ENCODE measurements at places on chromosomes 4 and X.

DNA sequence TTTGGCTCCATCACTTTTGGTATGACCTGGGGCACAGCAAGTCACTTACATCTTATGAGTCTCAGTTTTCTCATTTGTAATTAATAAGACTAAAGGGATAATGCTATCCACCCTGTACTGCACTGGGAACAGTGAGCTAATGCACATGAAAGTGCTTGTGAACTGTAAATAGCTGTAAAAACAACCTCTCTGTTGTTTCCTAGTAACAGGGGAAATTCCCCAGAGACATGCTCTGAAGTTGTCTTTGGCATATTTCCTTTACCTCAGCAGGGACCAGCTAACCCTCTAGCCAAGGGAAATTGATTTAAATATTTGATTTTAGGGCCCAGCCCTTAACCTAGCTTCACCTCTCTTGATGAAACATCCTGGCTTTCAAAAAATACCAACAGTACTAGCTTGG lies 6.1 kb upstream of the CYSLTR1 start:
- no peak for DNase-seq

- no peak for DNase-seq
Measured at GRCh38 chr4:37876156-37876555, 14.7 kb upstream of the TBC1D1 start.

GRCh38 chrX:43870758-43871419 lies 11.4 kb downstream of the MAOB start:
- DNase-seq = no peak

GRCh38 chr4:5460106-5460801 lies 248.1 kb downstream of the EVC2 start:
- no peak for DNase-seq

DNA sequence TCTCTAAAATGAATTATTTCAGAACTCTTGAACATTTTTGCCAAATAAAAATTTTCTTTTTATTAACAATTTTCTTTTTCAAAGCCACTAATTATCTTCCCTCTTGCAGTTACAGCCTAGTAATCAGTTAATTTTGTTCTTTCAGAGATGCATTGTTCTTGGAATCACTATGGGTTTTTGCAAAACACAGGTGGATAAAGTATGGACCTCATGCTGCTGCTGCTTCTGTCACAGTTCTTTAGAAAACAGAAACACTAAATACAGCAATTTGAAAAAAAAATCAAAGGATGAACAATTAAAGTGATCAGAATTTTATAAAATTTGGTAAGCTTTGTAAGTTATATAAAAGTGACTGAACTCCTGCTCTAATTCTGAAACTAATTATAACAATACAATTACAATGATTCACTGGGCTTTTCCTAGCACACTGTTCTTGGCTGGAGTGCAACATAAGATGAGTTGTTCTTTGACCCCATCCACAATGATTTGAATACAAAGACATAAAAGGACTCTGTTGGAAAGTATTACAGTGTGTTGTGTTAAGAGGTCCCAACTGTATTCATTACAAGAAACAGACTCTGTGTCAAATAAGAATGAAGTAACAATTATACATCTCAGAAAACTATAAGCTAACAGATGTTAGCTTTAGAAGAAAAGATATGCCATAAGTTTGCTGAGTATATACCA lies 59.4 kb upstream of the GK2 start:
- DNase-seq = no peak

DNA sequence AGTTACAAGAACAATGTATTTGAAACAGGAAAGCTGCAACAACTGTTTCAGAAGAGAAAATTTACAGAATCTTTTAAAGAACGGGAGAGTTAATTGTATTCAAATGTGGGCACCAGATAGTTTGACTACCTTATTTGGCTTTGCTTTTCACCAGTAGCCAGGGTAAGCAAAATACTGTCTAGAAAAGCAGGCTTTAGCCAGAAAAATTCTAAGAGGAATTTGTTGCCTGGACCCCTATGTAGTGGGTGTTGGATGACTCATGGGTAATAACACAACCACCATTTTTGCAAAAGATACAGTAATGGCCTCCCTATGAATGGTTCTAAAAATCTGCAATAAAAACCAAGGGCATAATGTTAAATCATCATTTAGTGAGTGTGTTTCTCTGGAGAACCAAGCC lies 233.4 kb upstream of the ANXA3 start:
- no peak for DNase-seq

DNA sequence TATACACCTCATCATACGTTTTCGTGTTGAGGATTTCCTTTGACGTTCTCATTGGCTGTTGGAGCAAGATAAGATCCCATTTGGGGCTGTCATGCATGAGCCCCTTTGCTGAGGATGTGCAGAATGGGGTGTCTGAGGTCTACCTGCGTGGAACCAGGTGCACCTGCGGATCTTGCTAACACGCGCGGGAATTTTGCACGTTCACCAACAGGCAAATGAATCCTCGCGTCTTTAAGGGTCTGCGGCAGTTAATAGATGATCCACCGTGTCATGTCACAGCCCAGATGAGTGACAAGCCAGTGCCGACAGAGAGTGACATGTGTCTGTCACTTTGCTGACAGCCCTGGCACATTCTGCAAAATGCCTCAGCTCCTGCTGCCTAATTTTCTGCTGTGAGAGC lies 56.3 kb upstream of the SHOX start:
- no peak for DNase-seq

- DNase-seq = no peak
Measured at GRCh38 chr4:53361451-53361850, 4.4 kb downstream of the SCFD2 start.

- no peak for DNase-seq
Measured at GRCh38 chr4:54050214-54050904, 14.0 kb downstream of the CHIC2 start.

DNA sequence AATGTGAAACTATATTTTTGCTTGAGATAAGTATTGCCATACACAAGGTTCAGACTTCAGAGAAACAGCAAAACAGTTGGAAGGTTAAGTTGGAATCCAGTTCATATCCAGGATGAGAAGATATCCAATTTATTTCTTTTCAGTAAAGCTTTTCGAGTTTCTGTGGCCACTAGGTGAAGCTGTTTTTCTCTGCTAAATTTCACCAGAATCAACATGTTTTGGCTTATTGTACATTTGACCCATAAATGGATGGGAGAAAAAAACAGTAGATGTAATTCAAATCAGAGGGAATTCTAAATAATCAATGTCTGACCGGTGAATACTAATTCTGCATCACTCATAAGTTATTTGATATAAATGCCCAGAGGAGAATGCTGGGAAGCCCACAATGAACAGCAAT lies 9.1 kb upstream of the METTL14 start:
- DNase-seq = no peak

- peak; percentile 60 for DNase-seq
Measured at GRCh38 chr4:18689308-18690115, 668.0 kb upstream of the LCORL start.

DNA sequence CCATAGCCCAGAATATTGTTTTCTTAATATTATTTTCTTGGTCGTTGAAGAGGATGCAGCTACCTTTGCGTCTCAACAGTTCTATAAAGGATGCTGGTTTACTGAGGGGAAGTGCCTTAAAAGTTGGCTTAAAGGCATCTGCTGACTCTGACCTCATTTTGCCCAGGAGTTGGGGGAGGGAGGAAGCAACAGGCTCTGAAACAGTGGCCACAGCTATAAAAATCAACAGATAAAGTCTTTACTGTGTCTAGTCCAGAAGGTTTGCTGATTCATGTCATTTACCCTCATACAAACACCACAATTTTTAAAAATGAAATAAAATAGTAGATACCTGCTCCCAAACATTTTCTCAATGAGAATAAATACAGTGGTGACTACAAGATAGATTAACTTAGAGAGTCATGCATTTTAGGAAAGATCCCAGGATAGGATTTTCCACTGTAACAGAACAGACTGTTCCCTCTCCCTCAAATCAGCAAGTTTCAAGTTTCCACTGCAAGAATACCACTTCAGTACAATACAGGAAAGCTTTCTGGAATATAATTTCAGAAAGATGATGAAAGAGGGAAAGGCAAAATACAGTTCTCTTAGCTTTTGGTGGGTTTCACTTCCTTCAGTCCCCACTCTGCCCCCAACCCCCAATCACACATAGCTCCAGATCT lies 1.9 kb downstream of the PHKA1 start:
- DNase-seq = no peak

DNA sequence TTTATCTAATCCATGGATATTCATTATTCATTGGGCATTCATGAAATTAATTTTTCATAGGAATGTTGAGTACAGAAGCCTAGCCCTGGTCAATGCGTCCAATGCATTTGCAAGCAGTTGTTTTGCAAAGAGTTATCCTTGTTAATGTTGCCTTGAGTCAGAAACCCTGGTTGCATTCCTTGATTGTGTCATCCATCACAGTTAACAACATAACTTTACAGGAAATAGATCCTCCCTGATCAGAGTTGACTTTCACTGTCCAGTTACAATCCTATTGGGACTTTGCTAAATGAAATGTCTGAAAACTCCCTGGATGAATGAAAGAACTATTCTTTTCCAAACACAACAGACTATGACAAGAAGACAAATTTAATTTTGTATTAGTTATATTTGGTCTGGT lies 924.3 kb upstream of the SLIT2 start:
- DNase-seq = no peak

DNA sequence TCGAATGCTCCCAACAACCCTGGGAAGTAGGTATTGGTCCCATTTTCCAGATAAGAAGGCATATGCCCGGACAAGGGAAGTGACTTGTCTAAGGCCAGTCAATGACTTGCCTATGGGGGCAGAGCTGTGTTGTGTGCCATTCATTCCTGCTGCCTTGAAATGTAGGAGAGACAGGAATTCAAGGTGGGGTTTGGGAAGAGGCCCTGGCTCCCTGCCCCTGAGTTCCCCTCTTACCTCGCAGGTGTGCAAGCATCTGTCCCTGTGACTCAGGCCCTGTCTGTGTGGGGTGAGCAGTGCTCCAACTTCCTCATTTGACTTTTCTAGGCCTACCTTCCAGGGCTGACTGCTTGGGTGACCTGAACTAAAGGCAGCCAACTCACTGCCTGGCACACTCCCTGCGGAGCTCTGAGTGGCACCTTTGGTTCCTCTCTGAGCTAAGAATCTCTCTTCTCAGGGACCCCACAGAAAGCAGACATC lies 5.1 kb downstream of the EFNB1 start:
- no peak for DNase-seq

DNA sequence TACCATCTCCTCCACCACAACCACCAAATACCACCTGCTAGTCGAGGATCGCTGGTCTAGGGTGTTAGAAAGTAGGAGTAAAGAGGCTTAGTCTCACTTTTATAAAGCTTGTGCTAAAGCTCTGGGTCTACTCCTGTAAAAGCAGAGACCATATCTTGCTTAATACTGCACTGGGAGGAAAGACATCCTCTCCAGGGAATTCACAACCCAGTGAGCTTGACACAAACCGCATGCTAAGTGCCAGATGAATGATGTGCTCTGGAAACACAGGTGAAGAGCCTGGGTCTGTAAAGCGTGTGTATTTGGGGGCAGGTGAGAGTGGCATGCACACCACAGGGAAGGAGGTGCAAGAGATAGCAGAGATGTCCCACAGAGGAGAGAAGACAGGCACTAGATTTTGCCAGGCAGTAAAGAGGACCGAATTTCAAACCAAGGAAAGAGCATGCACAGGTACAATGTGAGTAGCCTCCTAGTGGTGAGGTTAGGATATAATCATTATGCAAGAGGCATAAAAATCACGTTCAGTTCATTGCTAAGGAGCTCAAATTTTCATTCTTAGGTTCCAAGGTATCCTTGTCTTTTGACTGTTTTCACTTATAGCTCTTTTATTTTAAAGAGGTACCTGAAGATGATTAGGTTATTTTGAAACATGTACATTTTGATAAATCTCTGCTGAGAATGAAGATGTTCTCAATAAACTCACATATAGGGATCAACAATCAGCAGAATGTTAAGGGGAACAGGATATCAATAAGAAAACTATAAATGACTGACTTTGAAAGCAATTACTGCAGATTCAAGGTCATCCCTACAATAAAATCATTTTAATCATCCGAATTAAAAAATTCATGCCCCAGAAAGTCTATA lies 20.7 kb downstream of the TAPT1 start:
- peak; percentile 35 for DNase-seq

GRCh38 chr4:113160548-113160947 lies 111.1 kb downstream of the ANK2 start:
- no peak for DNase-seq

- no peak for DNase-seq
Measured at GRCh38 chr4:26171941-26172340, 148.9 kb upstream of the RBPJ start.

DNA sequence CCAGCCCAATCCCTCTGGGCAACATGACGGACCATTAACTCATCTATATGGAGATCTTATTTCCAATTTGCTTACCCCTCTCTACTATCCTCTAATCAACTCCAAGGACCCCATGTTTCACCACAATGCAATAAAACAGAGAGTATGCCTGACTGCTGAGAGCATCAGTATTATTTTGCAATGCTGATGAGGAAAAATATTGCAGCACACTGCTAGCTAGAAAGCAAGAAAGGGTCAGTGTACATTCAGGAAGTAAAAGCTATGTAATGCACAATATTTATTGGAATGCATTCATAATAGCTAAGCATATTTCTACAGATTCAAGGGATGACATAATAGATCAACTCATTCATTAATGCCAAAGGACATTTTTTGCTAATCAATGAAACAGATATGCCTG lies 33.2 kb downstream of the ARAP2 start:
- DNase-seq = no peak

DNA sequence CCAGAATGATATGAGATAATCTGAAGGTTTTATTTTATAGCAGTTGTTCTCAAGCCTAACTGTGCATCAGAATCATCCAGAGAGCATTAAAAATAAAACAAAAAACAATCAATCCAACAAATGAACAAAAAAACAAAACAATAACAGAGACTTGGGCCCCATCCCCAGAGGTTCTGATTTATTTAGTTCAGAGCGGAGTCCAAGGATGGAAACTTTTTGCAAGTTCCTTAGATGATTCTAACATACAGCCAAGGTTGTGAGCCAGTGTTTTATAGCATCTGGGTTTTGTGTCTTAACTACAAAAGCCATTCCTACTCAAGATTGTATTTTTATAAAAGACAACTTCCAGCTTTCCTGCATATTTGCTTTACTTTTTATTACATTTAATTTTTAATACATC lies 59.4 kb upstream of the GRPR start:
- no peak for DNase-seq
